ENCODE measurements at places on chromosomes 4 and X.

DNA sequence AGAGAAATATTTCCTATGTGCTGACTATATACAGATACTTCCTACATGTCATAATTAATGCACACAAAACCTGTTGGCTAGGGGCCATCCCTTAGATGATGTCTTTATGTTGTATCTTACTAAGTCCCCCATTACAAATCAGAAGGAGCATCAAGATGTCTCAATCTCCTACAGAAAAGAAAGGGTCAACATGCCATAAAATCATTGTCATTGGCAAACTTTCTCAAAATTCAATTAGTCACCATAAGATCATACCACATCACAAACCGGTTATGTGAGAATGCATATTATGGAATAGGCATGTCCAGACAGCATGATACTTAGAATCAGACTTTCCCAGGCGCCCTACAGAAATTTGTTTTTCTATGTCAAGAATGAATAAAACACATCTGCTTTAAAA is 175.2 kb upstream of the TET2 start:
- DNase-seq: no peak

GRCh38 chrX:75151827-75152592 is 4.1 kb downstream of the ABCB7 start:
- DNase-seq: no peak

GRCh38 chr4:3291969-3292570 is 751 bp upstream of the RGS12 start:
- no peak for DNase-seq

- no peak for DNase-seq
These were observed 965 bp downstream of the TCEAL4 start for GRCh38 chrX:103586314-103586646.

DNA sequence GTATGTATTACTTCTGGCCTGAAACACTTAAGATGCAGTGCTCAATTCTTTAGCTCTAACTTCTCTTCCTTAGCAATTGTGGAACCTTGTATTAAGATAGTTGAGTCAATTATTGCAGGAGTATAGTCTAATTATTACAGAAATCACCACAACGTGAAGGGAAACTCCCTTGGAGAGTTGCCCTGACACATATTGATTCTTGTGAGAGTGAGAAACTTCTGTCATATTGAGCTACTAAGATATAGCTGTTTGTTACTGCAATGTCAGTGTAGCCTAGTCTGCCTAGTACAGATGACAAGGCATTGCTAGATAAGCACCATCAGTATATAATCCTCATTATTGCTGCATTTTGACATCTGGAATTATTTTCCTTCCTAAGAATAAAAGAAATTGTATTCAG is 82.7 kb upstream of the TEX13C start:
- no peak for DNase-seq

DNA sequence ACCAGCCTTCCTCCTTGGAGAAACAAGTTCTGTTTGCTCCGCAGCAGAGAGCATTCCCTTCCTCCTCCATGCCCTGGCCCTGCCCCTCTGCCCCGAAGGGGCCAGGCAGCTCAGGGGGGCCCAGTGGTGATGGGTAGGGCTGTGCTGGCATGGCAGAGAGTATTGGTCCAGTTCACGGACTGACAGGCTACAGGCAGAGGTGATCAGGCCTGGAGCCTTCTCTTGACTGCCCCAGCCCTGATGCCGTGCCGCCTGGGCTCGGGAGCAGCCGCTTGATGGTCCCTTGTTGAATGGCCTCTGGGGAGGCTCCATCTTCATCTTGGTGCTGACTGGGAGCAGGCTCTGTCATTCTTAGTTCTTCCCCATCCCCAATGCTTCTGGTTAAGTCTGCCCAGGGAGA is 9.6 kb downstream of the NLGN3 start:
- no peak for DNase-seq

DNA sequence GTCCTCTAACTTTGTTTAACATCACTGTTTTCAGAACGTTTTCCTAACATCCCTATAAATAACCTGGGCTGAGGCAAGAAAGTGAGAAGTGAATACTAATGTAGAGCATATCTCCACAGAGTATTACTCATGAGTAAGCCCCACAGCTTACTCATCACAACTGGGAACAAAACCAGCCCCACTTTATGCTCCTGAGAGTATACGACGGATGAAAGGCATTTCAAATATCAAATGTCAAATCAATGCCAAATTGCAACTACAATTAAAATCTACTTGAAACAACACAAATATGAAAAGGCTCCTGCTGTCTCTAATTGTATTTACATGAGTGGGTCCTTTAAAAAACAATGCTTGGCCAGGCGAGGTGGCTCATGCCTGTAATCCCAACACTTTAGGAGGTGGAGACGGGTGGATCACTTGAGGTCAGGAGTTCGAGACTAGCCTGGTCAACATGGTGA is 41.2 kb downstream of the SH3RF1 start:
- DNase-seq: peak; percentile 1

- no peak for DNase-seq
These were observed 64.0 kb downstream of the ADRA2C start for GRCh38 chr4:3829956-3830773.

- no peak for DNase-seq
These were observed 11.6 kb downstream of the MAGEB16 start for GRCh38 chrX:35809781-35810180.

DNA sequence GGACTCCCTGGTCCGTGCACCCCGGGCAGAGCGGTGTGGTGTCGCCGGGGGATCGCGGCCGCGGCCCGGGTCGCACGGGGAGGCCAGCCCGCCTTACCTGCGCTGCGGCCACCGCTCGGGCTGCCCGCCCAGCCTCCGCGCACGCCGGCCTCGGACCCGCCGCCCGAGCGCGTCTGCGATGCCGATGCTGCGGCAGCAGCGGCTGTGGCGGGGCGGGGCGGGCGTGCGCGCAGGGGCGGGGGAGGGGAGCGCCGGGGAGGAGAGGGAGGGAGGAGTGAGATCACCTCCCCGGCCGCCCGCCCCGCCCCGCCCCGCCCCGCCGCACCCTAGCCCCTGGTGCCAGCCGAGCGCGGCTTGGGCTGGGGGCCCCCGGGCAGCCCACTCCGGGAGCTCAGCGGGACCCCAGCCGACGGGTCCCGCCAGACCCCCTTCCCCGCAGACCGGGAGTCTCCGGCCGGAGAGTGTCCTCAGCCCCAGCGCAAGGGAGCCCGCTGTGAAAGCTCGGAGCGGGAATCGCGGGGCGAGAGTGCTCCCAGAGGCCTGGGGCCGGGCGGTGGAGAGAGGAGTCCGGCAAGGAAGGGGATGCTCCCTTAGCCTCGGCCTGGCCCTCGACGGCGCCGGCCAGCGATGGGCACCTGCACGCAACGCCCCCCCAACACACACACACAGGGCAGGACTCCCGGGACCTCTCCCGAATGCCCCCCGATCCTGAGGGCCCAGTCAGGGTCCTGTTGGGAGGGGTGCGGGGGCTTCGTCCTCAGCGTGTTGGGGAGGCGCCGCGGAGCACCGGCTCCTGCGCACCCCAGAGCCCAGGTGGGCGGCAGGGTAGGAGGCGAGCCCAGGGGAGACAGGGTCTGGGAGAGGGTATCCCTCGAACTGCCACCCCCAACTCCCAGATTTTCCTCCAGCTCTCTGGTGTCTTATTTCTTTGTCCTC is at the start of gene L1CAM:
Gene L1CAM (minus strand): TSS at position 206 of the 936 bp plus-strand sequence. CDS start 10,337 bp downstream, outside the sequence.
- no peak for DNase-seq

DNA sequence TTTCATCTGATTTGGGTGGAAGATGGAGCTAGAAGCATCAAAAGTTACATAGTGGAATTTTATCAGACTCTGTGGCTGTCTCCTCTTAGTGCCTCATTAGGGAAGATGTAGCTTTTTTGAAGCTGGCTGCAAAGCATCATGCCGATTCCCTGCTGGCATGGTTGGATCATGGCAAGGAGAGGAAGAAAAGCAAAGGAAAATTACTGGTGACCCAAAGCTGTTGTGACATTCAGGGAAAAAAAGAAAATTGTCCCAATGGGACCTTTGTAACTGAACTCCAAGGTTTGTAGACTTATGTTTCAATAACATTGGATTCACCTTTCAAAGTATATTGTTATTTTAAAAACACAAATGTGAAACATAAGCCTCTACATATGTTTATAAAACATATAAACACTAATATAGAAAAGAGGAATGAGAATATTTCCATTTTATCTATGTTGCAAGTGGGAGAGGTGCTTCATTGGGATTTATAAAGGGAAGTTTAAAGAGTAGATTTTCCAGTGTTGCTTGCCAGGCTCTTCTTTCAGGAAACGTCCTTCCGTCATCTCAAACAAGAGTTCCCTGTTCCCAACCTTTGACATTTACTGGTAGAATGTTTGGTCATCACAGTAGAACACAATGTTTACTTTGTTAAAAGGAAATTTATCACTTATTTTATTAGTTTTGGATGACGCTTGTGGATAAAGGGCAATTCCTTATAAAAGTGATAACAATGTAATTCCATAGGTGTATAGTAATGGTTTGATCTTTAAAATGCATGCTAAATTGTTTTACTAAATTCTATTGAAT is 190.1 kb upstream of the GPRIN3 start:
- DNase-seq: no peak

DNA sequence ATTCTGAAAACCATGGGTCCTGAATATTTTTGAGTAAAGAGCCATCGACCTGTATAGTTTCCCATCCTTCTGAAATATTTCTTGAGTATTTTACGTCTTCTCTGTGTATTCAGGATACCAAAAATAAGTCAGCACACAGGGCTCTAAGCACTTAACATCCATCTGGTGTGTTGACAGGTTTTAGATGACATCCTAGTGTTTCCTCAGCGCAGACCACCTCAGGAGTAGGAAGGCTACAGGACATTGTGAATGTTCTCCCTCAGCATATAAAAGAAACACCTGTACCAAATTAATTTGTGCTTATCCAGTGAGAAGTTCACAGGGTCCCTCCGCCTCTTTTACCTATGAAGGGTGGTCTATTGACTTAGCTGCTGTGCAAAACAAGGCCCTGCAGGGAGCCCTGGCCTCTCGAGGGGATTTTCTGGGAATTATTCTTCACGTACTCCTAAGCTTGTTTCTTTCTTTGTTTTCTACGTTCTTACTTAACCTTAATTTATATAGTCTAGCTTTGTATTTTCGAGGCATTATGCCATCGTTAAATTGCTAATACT is 241.8 kb downstream of the FBXO8 start:
- DNase-seq: peak; percentile 93

GRCh38 chrX:133749370-133749769 is 236.0 kb downstream of the GPC3 start:
- no peak for DNase-seq

- no peak for DNase-seq
These were observed 1.1 kb downstream of the PLAC8 start for GRCh38 chr4:83113429-83113786.

DNA sequence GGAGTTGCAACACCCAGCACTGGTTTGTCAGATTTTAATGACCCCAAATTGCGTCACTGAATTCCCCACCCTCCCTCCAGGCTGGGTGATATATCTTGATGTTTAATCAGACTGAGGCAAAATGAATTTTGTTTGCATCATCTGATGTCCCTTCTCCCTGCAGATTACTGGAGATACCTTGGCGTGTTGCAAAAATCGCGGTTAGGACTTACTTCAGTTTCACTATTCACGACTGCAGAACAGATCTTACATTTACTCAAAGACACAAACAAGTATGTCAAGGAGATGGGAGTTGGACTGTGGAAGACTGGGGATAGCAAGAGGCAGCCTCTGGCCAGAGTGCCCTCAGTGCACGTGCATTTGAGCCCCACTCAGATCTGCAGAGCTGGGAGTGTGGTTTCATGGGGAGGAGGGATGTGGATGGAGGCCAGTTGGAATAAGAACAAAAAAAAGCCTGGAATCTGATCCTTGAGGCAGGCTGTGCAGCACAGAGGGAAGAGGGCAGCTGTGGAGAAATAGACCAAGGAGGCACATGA is 92.2 kb upstream of the MTM1 start:
- no peak for DNase-seq

DNA sequence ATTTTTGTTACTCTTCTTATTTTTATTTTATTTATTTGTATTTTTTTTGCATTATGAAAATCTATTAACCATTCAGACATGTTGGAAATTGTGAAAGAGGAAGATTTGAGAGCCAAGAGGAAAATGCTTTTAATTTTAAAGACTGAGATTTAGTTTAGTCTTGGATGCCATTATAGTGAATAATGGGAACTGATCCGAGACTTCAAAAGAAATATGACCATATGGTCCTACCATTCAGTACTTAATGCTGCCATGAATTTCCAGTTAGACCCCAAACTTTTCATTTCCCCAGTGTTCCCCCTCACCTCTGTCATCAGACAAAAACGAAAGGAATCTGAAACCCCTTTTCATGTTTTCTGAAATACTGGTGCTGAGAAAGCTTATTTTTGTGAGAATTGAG is 95.5 kb downstream of the TENM3 start:
- no peak for DNase-seq

GRCh38 chr4:18957716-18958115 is 936.2 kb upstream of the LCORL start:
- DNase-seq: no peak

DNA sequence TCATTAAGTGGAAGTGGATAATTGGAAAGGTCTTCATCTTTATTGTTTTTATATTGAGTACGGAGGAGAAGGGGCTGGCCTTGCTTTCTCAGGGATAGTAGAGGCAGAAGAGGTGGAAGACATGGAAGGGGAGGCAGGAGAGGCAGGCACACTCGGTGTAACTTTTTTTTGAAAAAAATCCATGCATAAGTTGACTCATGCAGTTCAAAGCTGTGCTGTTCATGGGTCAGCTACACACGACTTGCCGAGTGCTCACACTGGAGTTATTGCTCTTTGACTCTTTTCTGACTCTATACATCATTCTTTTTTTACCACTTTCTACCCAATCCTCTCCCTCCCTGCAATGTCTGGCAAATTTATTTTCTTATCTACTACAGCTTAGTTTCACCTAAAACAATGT is 158.3 kb upstream of the AADAT start:
- DNase-seq: no peak

DNA sequence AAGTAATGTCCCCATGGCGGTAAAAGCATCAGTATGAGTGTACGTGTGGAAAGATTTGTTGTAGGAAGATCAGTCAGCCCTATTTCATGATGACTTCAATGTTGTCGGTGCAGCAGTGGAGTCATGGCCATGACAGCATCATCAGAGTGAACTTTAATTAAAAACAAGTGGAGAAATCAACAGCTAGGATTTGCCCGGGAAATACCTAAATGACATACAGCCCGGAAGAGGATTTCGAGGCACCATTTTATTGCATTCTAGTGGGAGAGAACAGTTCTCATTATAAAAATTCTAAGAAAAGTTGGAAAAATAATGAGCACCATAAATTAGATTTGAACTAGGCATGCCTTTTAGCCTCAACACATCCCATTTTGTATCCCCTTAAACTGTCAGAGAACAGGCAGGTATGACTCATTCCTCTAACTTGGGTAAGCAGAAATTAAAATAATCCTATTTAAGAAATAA is 170.1 kb downstream of the SHROOM3 start:
- no peak for DNase-seq
